ENCODE measurements at places on chromosomes 16 and 17.

DNA sequence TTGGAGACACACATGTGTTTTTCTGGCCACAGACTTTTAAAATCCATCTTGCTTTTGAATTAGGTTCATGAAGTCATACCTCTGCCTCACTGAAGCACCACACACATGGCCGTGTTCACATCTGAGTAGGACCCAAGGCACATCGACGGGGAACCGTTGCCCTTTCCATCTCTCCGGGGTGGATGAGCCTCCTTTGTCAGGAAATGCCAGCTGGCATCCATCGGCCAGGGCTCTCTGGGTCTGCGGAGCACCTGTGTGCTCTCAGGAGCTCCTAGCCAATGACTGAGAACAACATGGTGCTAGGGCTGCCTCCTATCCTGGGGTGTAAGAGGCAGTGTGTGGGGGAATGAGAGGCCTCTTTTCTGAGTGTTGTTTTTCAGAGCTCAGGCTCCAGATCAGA, 24.5 kb upstream of the NKD1 start:
- DNase-seq: no peak

DNA sequence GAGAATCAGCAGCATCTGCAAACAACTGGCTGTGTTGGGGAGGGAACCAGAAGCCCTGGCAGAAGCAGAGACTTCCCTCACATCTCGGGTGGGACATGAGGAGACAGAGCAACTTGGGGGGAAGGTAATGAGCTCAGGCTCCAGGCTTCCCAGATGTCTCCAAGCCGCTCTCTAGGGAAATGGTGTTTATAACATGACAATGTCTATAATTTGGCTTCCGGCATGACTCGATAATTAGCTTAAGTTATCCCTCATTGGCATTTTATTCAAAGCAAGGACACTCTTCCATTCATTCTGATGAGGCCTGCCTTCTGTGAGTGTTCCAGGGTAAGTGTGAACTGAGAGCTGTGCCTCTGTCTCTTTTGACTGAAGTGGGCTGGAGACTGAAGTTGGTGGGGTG, 14.7 kb upstream of the MLLT6 start:
- DNase-seq: no peak

DNA sequence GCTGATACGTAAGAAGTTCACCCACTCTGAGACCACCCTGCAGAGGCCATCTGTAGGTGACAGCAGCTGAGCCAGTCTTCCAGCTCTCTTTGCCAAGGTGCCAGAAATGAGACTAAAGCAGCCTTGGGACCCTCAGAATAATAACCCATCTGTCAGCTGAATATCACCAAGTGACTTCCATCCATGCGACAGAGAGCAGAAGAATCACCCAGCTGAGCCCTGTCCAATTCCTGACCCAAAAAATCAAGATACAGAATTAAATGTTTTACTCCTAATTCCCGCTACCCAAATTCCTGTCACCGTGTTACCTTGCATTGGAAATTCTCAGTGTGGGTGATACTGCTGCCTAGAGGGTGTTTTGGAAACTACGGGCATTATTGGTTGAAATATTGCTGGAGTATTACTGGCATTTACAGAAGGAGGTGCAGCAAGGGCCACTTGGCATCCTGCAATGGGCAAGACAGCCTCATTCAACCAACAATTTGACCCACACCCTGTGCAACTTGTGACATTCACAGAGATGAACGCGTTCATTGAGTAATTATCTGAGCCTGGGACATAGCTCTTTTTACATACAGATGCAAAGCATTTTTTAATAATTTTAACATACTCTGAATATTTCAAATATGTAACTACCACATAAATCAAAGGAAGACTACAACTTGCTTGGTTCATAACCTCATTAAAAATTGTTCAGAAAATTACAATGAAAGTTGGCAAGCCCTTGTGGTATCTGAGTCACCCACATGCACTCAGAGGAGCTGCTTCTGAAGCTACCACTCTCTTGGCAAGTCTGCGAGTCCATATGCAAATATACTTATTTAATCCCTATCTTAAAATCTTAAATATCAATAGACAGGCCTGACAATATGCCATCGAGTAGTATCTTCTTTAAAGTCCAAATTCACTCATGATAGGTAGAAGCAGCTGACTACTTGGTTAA, 126.6 kb downstream of the C16orf95 start:
- DNase-seq: no peak

- no peak for DNase-seq
Observed at GRCh38 chr17:40598301-40598618, 33.0 kb upstream of the CCR7 start.

GRCh38 chr17:39001703-39002637, 34.8 kb upstream of the FBXO47 start:
- DNase-seq: no peak

DNA sequence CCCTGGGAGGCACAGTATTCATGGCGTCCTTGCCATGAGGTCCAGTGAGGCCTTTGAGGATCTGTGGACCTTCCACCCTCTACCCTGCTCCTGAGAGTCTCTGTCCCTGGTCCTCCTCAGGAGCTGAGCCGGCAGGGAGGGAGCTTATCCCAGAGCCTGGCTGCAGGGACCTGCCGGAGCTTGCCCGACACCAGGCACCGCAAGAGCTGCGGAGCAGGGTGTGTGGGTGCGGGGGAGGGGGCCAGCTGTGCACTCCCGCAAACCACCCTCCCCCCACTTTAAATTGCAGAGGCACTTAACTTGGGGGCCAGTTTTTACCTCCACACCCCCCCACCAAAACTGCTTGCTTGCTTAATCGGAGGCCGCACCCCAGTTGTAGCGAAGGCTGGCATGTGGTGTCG, 609 bp upstream of the ZNF750 start:
- no peak for DNase-seq

GRCh38 chr16:80299416-80299815, 241.4 kb upstream of the DYNLRB2 start:
- no peak for DNase-seq

GRCh38 chr16:57998992-57999365, 1.5 kb downstream of the ZNF319 start:
- DNase-seq: no peak

GRCh38 chr17:75691371-75691791, 24.2 kb downstream of the SAP30BP start:
- DNase-seq: no peak

GRCh38 chr16:12271006-12271405, 294.5 kb downstream of the SNX29 start:
- DNase-seq: no peak

- DNase-seq: no peak
Observed at GRCh38 chr17:27878776-27879562, 14.2 kb downstream of the LYRM9 start.

DNA sequence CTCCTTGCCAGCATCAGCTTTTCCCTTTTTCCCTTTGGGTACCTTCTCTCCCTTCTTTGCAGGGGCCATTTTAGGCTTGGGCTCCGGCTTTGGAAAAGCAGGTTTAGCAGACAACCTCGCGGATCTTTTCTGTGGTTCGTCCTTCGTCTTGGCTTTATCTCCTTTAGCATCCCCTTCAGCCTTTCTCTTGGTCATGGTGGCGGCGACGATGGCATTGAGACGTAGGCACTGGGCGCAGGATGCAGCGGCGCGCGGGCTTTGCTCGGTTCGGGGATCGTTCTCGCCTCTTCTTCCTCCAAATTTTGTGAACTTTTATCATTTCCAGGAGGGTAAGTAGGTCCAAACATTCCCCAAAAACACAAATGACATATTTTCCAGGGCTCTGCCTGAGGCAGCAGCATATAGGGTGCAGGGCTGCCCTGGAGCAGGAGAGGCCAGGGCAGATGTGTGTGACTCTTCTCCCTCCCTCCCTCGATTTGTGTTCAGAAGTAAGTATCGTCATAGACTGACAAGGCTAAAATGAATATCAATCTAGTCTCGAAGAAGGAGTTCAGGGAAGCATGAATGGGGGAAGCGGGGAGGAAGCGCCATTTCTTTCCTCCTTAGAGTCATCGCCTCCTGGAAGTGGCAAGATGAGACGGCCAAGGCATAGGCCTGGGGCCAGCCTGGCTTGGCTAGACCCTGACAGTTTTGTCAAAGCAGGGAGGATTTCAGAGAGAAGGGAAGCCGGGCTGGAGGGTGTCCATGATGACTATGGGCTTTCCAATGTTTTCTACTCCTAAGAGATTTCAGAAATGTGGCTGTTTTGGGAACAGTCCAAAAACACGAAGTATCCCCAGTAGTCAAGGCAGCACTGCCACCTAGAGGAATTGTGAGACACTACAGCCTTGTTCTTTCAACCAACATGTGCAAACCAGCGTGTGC, 13.2 kb downstream of the CHCT1 start:
- DNase-seq: peak; percentile 69

- DNase-seq: no peak
Observed at GRCh38 chr17:45394091-45394490, 38.6 kb downstream of the ARHGAP27 start.

DNA sequence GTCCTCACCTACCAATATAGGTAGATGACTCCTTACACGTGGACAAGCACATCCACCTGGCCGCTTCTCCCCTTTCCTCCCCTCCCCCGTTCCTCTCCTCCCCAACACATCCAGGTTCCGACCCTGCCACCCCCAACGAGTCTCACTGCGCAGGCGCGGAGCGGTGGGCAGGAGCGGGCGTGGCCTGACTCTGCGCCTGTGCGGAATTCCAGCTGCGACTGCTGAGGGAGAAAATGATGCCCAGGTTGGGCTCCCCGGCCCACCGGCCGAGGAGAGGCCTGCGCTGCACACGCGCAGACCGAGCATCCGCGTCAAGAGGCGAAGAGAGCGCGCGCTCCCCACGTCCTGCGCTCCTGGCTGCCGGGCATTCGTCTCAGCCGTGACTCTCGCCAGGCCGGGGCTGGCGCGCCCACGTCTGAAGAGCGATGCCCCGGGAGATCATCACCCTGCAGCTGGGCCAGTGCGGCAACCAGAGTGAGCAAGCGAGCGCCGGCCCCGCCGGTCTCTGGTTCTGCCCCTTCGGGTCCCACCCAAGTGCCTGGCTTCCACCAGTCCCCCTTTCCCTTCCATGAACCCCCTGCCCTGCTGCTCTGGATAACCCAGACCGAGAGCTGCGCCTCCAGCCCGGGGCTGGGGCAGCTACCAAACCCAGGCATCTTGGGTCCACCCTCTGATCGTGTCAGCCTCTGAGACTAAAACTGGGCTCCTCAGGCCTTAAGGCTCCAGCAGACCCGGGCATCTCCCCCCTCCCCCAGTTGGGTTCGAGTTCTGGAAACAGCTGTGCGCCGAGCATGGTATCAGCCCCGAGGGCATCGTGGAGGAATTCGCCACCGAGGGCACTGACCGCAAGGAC, at the start of gene TUBG2:
Gene TUBG2 (plus strand): TSS at position 206 of the 853 bp plus-strand sequence. CDS start 220 bp downstream, at position 426.
- DNase-seq: peak; percentile 92

DNA sequence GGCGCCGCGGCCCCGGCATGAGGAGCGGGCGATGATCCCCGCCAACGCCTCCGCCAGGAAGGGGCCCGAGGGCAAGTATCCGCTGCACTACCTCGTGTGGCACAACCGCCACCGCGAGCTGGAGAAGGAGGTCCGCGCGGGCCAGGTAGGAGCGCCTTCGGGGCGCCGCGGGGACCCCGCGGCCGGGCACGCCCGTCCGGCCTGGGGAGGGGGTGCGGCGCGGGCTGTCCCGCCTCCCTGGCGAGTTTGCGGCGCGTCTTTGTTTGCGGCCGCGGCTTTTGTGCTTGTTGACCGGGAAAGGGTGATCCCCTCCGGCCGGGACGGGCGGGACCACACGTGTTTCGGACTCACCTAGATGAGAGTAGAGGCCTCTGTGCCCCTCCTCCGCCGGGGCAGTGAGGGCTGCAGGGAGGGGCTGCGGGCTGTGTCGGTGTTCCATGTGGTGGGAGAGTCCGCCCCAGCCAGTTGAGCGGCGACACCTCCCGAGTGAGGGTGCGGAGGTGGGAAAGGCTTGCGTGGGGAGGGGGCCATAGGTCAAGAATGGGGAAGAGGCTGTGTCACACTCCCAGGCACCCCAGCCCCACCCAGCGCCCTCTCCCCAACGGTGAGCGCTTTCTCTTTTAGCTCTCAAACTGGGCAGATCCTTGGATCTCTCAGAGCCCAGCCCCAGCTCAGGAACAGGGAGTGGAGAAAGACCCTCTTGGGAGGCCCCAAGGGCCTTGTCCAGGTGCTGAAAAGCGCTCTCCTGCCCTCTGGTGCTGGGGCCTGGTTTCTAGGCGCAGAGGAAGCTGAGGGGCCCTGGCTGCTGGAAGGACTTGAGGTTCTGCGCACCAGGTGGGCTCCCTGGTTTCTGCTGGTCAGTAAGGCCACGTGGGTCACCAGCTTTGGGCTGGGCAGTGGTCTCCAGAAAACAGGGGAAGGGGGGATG, 923 bp downstream of the ANKRD13B start:
- DNase-seq: no peak

- DNase-seq: peak; percentile 65
Observed at GRCh38 chr17:80104321-80104955, 3.1 kb downstream of the GAA start.

Data from NCI-H2107 (cell line).